ENCODE measurements at places on chromosomes 4 and X.

DNA sequence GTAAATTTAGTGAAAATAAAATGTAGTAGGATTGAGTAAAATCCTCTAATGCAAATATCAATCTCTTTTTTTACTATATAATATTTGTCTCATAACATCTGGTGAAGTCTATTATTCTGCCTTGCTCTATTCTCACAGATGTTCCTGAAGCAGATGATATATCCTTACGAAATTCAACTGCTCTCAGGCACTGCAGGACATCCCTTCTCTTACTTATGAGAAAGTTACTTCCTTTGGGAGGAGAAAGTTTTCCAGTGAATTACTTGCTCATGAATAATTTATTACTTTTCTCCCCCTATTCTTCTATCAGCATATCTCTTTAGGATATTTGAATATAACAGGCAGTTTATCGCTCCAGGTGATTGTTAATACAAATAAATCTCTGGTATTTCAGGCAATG lies 75.6 kb upstream of the AGA start:
- DNase-seq = no peak

GRCh38 chr4:102541697-102542096 lies 40.5 kb downstream of the NFKB1 start:
- DNase-seq = no peak

GRCh38 chrX:10052906-10053625 lies 85.9 kb downstream of the CLDN34 start:
- no peak for DNase-seq

DNA sequence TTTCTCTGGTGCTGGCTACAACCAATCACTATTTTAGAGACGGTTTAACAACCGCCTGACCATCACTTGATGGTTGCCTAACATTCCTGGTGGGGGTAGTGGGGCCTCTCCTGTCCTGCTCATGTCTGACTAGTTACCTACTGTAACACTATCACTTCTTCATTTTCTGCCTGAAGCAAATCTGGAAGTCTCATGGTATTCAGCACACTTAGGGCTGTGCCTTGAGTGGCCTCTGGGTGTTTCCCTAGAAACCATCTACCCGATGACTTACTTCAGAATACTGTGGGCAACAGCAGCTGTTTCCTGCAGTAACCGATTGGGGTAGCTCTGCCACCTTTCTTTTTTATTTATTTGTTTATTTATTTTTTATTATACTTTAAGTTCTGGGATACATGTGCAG lies 880.1 kb upstream of the INTU start:
- DNase-seq = no peak

- no peak for DNase-seq
These were observed 4.2 kb downstream of the SLC30A9 start for GRCh38 chr4:41994461-41994985.

DNA sequence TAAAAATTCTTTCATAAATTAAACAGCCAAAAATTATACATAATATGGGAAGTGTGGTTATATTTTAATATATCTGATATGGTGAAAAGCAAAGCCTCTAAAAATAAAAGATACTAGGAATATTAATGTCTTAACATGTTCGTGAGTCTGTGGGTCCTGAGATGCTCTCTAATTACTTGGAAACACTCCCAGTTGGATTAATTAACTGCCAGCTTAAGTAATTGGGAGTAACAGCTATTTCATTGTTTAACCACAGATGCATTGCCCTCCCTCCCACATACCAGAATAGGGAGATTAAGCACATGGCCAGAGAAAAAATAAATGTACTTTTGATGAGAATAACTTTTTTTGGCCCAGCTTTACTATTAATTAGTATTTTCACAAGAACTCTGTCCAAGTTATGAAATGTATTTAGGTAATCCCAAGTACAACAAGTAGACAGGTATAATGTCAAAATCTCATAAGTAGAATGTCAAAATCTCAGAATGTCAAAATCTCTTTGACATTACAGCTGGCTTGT lies 79.7 kb downstream of the BTC start:
- no peak for DNase-seq

DNA sequence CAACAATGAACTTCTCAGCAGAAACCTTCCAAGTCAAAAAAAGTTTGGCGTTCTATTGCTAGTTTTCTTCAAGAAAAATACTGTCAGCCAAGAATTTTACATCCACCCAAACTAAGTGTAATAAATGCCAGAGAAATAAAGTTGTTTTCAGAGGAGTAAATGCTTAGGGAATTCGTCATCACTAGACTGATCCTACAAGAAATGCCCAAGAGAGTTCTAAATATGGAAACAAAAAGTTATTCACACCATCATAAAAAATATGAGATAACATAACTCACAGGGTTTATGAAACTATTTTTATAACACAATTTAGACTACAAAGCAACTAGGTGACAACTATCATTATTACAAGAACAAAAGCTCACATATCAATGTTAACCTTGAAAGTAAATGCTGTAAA lies 259.5 kb upstream of the GABRA2 start:
- DNase-seq = no peak
